ENCODE measurements at places on chromosomes 2 and 18.

- no peak for DNase-seq
Measured at GRCh38 chr2:200476836-200477235, 33.0 kb downstream of the KCTD18 start.

- no peak for DNase-seq
Measured at GRCh38 chr2:42089340-42089925, 41.6 kb downstream of the PKDCC start.

- DNase-seq = no peak
Measured at GRCh38 chr2:101179982-101180381, 28.8 kb upstream of the TBC1D8 start.

- DNase-seq = no peak
Measured at GRCh38 chr2:129758784-129759471, 220.5 kb upstream of the RAB6C start.

- no peak for DNase-seq
Measured at GRCh38 chr18:3095921-3096320, 83.0 kb upstream of the LPIN2 start.
